Large intestine (tissue), 12 donors: ENCODE measurements at places on chromosomes 13 and 19. TPM values are rescaled to one million over a fixed set of nuclear protein-coding genes. Genes with fewer than 3 reads are reported as not detected.
A peak's percentile ranks its signal among the peaks of the same experiment; 100 is the strongest.

SELENOV gene
- 0.19 TPM for polyA plus RNA-seq

KIR3DL2 gene
- polyA plus RNA-seq: not detected

- no peak for DNase-seq
Measured at GRCh38 chr13:98143157-98143553, 261 bp downstream of the FARP1 start.

BORCS8 gene
- polyA plus RNA-seq: 17.5 TPM

DNA sequence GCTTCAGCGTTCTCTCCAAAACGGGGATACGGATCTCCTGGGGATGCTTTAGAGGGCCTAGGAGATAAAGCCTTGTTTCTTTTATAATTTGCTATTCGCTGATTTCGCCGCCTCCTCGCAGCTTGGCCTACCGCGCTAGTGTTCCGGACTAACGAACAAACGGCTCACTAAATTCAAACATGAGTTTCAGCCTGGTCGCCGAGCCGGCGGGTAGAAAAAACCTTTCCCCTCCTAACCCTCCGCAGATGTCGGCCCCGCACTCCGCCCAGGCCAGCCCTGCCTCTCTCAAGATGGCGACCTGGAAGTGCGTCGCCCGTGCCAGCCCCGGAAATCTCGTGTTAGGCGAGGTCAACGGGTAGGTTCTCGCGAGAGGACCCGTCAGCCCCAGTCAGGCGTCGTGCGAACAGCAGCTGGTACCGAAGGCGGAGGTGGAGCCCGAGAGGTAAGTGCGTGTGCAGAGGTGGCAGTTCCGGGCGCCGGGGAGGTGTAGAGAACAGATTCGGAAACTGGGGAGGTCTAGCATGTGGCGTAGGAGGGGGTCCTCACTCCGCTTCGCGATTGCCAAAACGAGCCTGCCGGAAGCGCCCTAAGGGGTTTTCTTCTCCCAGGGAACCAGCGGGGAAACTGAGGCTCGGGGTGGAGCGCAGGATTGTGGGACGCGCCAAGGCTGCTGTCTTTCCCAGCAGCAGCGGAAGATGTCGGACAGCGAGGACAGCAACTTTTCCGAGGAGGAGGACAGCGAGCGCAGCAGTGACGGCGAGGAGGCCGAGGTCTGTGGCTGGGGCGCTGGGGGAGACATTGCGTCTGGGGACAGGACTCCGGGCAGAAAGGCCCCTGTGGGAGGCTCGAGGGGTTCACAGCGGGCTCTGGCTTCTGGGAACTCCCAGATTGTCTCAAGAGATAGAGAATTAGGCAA, at the start of gene SUPT5H:
Gene SUPT5H, plus strand, starts transcription at position 387 of the 916 bp plus-strand sequence. Its CDS starts 309 bp downstream, at position 696.
- peak; percentile 98 for DNase-seq

GRCh38 chr19:32404933-32405430, 588 bp upstream of the DPY19L3 start:
- DNase-seq: peak; percentile 71

GRCh38 chr19:34120846-34121639, 51.3 kb upstream of the LSM14A start:
- no peak for DNase-seq

DNA sequence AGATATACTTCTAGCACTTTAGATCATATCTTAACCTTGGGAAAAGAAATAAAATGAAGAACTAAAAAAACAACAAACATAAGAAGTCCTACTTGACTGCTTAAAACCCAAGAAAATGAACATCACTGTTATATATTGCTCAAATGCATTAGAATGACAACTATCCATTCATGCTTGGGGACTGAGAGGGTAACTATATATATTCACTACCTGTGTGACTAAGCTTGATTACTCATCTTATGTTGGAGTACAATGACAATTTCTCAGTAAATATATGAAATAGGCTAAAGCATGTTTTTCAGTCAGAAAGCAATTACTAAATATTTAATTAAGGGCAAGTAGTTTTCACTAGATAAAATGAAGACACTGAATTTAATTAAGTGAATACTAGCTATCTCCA, 40.1 kb downstream of the ZC3H13 start:
- no peak for DNase-seq

KLK1 gene
- polyA plus RNA-seq: 23.1 TPM

DNA sequence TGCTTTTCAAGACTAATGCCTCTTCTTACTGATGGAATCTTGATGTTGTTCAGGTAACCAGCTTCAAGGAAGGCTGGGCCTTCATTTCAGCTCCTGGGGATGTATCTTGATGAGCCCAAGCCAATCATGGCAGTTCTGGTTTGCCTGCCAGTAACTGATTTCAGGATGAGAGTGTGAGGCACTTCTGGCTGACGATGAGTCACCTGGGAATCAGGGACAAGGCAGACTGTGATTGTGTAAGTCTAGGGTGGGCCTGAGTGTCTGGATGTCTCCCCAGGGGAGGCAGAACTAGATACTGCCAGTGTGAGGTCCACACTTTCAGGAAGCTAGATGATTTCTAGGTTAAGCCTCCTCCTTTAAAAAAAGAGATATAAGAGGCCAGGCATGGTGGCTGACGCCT, 77.3 kb upstream of the KL start:
- no peak for DNase-seq

TBXA2R gene
- polyA plus RNA-seq: 1.3 TPM
